Pulmonary artery endothelial cell (primary cell): ENCODE measurements at places on chromosomes 5 and 9.

DNA sequence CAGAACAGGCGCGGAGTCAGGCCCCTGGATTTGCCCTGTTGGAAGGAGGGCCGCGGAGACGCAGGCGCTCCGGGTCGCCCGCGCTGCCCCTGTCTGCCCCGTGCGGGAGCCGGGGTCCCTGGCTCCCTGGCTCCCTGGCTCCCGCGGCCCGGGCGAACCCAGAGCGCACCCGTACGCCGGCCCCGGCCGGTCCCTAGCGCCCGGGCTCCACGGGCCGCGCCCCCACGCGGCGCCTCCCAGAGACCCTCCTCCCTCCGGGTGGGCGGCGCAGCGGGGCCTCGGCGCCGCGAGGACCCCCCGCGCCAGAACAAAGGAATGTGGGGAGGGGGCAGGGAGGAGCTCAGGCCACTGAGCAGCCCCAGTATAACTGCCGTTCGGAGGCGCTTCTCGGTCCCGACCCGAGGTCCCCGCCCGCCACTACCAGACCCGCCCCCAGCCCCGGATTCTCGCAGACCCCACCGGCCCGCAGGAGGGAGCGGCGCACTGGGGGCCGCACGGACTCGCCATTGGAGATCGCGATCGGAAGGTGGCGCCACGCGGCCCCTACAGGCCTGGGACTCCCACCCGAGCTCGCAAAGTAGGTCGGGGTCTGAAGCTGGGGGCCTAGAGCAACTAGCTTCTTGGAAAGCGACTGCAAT lies 2.4 kb downstream of the NFIL3 start:
- no peak for DNase-seq

DNA sequence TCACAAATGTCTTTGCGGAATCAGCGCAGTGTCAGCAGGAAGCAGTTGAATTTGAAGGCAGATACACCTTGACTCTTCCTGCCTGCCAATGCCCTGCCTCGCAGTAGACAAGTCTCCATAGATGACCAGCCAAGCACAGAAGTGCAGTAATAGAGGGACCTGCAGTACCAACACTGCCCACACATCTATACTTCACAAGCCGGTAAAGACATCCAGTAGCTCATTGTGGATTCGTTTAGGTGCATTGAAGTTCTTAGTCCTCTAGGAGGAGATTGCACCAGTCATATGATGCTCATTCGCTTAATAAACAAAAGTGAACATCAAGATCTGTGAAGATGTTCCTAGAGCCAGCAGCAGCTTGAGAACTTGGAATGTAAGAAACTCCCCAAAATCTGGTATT lies 7.1 kb upstream of the IFNA2 start:
- DNase-seq = no peak

GRCh38 chr9:110604171-110604601 lies 24.6 kb upstream of the SVEP1 start:
- no peak for DNase-seq

DNA sequence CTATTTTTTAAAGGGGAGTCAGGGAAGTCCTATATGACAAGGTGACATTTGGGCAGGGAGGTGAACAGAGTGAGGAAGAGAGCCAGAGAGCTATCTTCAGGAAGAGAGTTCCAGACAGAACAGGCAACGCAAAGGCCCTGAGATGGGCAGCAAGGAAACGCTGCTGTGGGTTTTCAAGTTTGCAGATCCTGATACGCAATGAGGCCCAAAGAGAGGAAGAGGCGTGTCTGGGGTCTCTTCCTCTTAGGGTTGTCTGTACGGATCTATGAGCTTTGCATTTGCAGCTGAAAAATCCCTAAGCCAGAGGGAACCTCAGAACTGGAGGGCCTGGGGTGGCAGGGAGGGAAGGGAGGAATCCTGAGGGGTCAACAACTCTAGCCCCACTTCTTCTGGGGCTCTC lies 13.6 kb downstream of the FAT2 start:
- no peak for DNase-seq
